Activated T-cell treated with anti-CD3 and anti-CD28 coated beads for 48 hours (primary cell): ENCODE measurements at places on chromosomes 12 and 14.

- no peak for DNase-seq
Observed at GRCh38 chr12:30870491-30871265, 55.9 kb upstream of the TSPAN11 start.

- DNase-seq = peak; percentile 58
Observed at GRCh38 chr12:96061864-96062453, 26.6 kb upstream of the LTA4H start.

- no peak for DNase-seq
Observed at GRCh38 chr12:93812626-93813025, 135.5 kb downstream of the CRADD start.

GRCh38 chr12:110686294-110686903 is 2.5 kb downstream of the HVCN1 start:
- no peak for DNase-seq

GRCh38 chr14:52923902-52924575 is 26.8 kb downstream of the FERMT2 start:
- DNase-seq = no peak

DNA sequence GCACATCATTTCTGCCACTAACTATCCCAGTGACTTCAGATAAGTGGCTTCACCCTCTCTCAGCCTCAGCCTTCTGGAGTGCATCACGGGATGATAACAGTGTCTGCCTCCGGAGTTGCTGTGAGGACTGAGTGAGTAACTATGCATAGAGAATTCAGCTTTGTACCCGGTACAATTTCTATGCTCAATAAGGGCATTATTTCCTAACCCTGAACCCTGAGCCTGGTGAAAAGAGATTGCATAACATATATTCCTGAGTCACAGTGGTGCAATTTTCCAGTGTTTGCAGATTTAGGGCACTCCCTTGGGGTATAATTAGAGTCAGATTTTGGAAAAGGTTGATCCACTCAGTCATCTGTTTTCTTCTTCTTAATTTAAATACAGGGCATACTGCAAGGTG is 181.1 kb downstream of the PTPN11 start:
- DNase-seq = no peak

DNA sequence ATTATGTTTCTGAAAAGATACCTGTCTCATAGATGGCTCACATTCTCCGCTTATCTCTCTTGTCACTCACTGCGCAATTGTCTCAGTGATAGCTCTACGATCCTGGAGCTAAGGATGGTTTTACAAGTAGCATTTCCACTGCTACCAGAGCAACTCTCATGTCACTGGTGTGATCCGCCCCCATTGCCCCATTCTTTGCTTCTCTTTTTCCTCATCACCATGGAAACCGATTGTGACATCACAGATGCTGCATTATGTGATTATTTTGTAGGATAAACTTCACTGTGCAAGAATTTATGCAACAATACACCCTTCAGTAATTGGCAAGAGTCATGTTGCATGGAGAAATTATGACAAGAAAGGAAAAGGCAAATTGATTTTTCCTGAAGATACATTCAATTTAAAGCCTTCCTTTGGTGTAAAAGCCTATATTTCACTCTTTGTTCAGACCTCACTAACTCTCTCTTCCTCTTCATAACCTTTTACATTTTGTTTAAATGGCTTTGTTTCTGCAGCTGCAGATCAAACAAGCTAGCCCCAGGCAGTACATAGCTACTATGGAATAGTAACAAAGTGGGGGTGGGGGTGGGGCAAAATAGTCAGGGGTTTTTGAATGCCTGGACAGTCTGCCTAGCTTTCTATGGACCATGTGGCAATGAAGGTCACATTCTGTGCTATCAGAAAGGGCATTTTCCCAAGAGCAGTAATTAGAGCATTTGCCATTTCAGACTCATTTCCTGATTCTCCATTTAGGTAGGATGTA is 539.8 kb downstream of the NRXN3 start:
- no peak for DNase-seq

GRCh38 chr12:95571369-95571768 is 20.1 kb upstream of the USP44 start:
- DNase-seq = no peak

DNA sequence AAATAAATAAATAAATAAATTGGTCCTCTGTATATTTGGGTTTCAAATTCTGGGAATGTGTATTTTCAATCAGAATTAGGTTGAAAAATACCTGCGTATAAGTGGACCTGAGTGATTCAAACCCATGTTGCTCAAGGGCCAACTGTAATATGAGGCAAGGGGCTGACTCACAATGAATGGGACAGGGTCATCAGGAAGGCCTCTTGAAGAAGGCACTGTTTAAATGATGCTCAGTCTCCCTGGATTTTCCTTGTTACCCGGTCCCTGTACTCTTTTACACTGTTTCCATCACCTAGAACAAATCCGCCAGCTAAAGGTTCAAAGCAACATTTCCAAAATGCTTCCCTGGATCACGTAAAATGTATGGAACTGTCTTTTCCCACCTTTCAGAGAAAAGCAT is 3.8 kb downstream of the PSMB5 start:
- DNase-seq = no peak

- peak; percentile 68 for DNase-seq
Observed at GRCh38 chr14:23071244-23071920, 14.1 kb upstream of the CDH24 start.

GRCh38 chr12:46578190-46578982 is 205.8 kb upstream of the SLC38A2 start:
- no peak for DNase-seq

- DNase-seq = no peak
Observed at GRCh38 chr12:93090731-93091172, 161.7 kb upstream of the EEA1 start.

DNA sequence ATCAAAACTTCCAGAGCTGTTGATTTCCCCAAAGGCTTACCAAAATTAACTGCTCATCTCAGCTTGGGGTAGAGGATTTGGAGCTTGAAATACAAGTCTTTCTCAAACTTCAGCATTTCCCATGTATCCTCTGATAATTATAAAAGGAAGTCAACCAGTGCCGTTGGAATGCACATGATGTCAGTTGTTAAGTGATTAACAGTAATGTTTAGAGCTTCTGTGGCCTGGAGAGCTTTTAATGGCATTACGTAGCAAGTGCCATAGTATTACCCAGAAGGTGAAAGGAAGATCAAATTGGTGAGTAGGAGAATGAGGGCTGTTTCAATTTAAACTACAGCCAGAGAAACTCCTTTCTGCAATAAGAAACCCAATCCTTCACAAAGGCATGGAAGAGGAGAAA is 62.5 kb upstream of the PTPRR start:
- DNase-seq = no peak

DNA sequence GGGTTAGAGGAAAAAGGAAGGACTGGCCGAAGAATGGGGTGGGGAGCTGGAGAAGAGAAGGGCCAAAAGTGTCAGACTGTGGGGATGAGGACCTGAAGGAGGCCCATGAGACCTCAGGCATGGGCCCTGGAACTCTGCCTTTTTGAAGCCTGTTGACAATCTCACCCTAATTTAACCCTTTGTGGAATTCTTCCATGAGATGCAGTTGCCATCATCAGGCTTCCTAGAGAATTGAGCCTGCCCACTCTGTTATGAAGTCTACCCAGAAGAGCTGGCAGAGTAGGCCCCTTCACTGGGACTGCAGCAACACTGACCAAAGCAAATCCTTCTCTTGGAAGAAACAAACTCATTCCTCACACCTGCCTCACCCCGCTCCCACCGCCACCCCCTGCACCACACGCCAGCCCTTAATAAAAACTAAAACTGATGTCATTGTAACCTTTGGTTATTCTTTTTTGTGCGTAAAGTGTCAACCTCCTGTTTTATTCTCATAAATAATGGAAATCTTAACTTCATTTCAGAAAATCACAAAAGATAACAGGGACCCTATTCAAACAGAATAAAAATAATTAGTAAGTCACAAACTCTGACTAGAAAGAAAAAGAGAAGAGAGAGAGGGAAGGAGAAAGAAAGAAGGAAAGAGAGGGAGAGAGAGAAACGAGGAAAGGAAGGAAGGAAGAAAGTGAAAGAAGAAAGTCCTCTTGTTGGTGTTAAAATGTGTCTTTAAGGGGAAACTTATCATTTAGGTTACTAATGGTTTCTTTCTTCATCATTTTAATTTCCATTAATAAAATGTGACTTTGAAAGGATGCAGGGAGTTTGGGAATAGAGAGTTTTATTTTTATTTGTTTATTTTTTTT is 61.3 kb downstream of the CRADD start:
- no peak for DNase-seq

- no peak for DNase-seq
Observed at GRCh38 chr14:70473825-70474224, 21.9 kb downstream of the ADAM21 start.

DNA sequence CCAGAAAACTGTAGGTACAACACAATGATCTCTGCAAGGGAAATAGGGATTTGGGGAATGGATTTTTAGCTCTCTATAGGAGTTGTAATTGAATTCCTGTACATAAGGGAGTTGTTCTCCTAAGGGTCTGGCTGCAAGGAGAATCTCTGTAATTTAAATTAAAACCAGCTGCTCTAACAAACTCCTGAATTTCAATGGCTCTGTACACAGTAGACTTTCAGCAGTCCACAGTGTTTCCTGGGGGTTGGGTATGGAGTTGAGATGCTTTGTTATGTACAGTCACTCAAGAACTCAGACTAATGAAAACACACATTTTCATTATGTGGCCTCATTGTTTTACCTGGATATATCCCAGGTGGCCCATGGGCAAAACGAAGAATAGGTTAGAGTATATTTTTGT is 93.2 kb downstream of the NAV3 start:
- DNase-seq = no peak

- DNase-seq = no peak
Observed at GRCh38 chr12:3055704-3056467, 21.3 kb upstream of the TSPAN9 start.

DNA sequence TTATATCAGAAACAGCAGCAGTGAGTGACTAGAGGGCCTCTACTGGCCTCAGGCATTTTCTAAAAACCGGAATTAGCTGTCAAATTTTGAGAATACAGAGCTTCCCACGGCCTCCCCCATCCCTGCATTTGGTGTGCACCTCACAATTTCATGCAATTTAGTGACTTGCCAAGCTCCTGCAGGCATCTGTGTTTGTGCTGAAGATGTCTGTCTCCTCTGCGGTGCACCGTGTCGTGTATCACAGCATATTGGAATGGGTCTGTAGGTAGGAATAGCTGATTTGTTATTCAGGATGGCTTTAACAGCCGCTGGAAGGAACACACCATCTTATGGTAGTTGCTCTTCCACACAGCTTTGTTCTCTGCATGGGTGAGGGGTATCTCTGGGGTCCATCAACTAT is 140.3 kb downstream of the SSPN start:
- DNase-seq = no peak

GRCh38 chr12:29146196-29146595 is 2.9 kb upstream of the FAR2 start:
- no peak for DNase-seq

DNA sequence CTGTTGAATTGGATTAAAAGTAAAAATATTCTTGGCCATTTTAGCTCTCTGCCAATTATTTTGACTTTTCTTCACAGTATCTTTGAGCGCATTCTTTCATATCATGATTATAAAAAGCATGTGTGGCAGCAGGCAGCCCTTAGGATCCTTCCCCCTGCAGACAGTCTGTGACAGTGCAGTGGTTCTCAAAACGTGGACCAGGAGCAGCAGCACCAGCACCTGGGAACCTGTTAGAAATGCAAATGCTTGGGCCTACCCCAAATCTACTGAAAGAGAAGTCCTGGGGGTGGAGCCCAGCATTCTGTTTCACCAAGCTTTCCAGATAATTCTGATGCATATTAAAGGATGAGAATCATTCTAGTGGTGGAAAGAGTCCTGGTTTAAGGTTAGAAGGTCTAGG is 155.6 kb downstream of the MON2 start:
- DNase-seq = no peak

DNA sequence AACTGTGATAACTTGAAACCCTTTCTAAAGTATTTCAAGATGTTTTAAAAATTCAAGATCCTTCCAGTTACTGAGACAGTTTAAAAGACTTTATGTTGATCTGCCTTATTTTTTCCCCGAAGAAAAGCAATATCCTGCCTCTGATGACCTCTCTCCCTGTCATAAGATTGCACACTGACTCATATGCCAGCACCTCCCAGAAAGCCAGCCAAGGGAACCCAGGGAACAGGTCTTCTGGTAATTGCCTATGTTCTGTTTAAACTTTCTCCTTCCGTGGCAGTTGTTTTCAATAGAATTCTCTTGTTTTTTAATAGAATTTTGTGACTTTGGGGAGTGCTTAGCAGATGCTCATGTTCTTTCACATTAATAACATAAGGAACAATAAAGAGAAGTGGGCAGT is 300.2 kb upstream of the PRKD1 start:
- no peak for DNase-seq

DNA sequence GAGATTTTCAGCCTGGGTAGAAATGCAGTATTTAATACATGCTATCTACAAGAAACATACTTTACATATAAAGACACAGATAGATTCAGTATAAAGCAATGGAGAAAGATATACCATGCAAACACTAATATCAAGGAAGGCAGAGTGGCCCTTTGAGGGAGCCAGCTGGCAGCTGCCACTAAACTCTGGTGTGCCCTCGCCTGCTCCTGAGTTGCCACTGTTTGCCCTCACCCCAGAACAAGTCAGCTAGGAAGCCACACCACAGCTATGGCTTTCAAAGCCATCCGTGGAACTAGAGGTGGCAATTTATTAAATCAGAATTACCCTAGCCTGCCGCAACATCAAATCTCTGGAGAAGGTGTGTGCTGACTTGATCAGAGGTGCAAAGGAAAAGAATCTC is 18.3 kb downstream of the PXN start:
- no peak for DNase-seq

DNA sequence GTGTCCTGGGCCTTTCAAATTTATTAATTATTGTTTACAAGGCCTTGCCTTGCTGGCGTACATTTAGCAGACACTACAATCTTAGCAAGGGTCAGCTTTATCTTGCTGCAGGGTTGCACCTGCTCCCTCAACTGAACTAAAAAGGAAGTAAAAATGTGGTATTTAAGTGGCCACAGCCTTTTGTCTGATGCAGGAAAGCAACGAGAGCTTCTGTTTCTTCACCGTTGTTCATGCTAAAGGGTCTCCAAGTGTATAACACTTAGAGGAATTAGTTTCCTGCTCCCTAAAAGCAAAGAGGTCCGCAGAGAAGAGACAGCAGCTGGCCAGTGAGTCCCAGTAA is 62.8 kb upstream of the EGLN3 start:
- DNase-seq = no peak
